ENCODE measurements at places on chromosomes 1 and 21.
A peak's percentile ranks its signal among the peaks of the same experiment; 100 is the strongest.

DNA sequence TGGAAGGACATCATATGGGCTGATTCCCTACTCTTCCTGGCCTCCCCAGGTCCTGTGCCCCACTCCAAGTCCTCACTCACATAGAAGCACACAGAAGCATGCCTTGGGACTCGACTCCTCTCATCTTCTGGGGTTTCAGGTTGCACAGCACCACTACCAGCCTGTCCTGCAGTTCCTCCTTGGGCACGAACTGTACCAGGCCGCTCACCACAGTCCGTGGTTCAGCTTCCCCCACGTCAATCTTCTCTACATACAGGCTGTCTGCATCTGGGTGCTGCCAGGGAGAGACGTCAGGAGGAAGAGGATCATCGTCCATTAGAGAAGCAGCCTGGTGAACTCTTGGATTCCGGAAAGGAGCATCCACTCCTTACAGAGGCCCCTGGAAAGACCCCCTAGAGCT, 37.2 kb downstream of the YARS1 start:
- DNase-seq, result no peak

GRCh38 chr1:172107316-172107975, 266.1 kb downstream of the DNM3 start:
- DNase-seq, result no peak

- DNase-seq, result peak; percentile 26
Measured at GRCh38 chr1:52814465-52814864, 28.1 kb upstream of the ZYG11A start.

DNA sequence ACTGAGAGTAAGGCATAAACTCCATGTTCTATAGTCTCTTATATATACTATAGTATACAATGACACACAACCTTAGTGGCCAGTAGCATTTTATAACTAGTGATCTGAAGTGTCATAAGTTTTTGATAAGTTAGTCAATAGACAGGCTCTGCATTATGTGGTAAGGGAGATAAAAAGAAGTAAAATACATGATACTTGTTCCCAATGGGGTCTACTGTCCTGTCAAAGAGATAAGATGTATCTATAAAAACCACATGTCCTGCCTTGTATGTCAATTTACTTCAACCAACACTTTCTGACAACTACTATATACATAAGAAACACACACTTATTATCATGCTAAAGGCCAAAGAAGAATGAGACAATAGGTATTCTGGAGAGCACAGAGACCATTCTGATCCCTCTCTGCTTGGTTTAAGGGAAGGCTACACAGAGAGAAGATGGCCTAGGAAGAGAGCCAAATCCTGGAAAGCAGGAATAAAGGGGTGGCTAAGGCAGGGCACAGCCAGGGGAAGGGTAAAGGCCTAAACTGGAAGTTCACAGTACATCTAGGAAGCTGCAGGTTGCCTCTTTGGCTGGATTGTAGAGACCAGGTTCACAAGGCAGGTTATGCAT, 91.4 kb downstream of the LYST start:
- no peak for DNase-seq

GRCh38 chr1:91024481-91025119, 2.8 kb upstream of the ZNF644 start:
- no peak for DNase-seq

- DNase-seq, result peak; percentile 70
Measured at GRCh38 chr1:57473448-57473847, 49.6 kb upstream of the DAB1 start.

DNA sequence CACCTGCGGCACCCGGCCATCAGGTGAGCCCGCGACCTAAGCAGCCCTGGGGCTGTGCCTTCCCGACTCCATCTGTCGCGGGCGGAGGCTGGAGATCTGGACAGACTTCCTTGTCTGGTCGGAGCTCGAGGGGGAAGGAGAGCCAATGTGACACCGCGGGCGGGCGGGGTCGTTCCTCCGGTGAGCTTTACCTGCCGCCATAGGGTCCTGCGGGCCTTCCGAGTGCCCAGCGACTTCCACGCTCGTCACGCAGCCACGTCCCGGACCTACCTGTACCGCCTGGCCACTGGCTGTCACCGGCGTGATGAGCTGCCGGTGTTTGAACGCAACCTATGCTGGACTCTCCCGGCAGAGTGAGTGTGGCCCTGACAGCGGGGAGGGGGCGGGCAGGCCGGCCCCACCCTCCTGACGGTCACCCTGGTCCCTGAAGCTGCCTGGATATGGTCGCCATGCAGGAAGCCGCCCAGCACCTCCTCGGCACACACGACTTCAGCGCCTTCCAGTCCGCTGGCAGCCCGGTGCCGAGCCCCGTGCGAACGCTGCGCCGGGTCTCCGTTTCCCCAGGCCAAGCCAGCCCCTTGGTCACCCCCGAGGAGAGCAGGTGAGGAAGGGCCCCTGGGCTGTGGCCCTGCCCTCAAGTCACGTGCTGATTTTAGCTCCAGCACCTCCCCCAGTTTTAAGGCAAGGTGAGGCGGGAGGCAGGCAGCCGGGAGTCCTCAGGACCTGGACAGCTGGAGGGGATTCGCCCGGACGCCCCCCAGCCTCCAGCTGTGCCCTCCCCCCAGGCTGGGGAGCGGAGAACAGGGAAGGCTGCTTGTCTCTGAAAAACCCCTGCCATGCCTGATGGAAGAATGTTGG, 1.1 kb downstream of the PUSL1 start:
- DNase-seq, result no peak

DNA sequence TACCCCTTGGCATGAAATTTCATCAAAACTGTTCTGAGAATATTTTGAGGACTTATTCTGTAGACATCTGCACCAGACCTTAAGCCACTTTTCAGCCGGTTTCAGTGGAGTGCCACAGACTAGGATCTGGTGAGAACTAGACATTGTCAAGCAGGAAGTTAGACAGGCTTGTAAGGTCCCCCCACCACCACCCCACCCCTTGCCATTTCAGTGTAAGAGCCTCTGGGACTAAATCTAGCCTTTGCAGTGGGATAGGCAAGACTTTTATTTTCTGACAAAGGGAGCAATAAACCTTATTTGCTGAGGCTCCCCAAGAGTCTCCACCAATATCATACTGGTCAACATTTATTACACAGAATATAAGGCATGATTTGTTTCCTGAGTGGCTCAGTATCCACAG, 77.9 kb upstream of the EXO1 start:
- DNase-seq, result no peak

- no peak for DNase-seq
Measured at GRCh38 chr1:86832433-86832832, 81.5 kb downstream of the SELENOF start.

DNA sequence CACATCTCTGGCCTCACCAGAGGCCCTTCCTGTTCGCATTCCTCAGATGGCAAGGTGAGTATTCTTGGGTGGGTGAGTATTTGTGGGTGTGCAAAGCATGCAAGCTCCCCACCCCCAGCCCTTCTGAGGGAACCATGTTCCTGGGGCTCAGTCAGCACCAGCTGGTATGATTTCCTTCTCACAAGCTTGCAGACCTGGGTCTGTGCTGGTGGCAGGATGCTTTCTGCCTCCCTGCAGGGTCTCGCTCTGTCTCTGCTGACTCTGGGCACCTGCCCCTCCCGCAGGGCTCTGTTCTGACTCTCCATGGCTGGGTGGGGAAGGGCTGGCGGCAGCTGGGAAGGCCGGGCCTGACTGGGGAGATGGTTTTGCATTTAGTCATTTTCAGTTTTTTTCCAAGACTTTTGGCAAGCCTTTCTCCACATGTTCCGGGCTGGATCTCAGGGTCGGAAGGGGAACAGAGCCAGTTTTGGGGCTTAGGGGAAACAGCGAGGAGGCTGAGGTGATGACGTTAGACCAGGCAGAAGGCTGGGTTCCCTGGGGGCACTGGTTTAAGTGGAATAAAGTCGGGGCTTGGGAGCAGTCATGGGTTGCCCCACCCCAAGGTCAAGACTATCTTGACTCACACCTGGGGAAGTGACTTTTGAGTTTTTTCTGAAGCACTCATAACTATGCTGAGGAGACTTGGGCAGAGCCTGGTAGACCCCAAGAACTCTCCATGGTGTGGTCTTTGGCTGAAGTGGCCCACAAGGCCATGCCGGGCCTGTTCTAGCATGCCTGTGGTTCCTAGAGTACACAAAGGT, 6.2 kb downstream of the RASSF5 start:
- DNase-seq, result peak; percentile 89

- DNase-seq, result peak; percentile 4
Measured at GRCh38 chr1:101820071-101820470, 176.7 kb downstream of the OLFM3 start.

DNA sequence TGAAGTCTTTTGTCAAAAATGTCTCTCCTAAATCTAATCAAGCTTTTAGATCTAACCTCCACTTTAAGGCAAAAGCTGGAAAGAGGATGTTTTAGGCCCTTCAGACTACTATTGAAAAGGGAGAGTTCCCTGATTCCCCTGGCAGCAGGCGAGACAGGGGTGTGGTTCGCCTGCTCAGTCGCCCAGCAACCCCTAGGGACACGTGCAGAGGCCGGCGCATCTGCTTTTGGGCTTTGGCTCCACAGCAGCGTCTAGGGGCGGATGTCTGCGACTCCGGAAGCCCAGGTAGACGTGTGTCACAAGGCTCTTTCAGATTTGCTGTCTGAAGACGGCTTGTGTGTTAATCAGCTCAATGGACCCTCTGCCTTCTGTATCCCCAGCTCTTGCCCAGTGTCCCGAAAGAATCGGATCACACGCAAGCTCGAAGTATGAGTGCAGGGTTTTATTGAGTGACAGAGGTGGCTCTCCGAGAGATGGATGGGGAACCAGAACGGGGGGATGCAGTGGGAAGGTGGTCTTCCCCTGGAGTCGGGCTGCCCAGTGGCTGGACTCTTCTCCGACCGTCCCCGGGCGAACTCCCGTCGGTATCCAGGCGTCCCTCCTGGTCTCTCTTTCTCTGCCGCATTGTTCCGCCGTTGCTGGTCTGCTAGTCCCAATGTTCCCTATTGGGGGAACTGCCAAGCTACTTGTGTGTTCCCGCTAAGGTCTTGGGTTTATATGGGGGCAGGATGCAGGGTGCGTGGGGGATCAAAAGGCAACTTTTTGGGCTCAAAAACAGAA, 45.5 kb downstream of the OLFML2B start:
- no peak for DNase-seq

DNA sequence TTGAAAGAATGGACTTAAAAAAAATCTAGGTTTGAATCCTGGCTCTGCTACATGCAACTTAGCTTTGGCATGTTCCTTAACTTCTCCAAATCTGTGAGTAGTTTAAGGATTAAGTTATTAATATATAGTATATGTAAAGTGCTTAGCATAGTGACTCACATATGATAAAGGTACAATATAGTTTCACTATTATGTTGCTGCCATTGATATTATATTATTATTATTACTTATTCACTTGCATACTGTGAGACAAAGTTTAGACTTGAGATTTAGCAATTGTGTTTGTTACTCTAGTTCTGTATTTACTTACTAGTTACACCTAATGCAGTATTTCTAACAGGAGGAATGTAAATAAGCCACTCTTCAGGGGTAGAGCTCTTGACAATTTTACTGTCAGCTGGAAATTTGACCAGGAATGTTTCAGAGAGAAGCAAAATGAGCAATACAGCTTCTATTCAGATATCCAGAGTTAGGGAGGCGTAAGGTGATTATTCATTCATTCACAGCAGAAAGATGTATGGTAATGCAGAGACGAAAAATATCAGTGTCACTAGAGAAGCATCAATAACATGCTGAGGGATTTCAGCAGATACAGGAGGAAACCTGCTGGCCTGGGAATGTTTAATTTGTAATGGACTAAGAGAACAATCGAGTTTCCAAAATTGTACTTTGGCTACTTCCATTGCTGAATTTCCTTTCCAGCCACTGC, 25.5 kb downstream of the RGS7 start:
- DNase-seq, result no peak

GRCh38 chr1:170214117-170215032, 68.6 kb downstream of the NTMT2 start:
- DNase-seq, result peak; percentile 22

DNA sequence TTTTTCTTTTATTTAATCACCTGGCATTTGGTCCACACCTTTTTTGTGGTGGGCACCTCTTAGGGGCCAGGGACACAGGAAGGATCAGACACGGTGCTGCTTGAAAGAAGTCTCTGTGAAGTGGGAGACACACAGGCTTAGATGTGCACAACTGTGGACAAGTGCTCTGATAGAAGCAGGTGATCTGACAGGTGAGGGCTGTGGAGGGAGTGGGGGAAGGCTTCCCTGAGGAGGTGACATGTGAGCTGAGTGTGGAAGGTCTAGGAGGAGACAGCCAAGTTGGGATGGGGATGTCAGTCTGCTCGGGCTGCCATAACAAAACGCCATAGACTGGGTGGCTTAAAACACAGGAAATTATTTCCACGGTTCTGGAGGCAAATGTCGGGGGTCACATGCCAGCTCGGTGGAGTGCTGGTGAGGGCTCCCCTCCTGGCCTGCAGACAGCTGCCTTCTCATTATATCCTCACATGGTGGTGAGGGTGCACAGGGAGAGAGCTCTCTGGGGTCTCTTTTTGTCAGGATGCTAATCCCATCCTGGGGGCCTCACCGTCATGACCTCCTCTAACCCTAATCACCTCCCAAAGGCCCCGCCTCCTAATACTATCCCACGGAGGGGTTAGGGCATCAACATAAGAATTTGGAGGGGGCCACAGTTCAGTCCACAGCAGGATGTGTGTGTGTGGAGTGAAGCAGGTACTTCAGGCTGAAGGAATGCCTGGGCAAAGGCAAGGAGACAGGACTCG, 5.2 kb upstream of the KIAA1614 start:
- no peak for DNase-seq

DNA sequence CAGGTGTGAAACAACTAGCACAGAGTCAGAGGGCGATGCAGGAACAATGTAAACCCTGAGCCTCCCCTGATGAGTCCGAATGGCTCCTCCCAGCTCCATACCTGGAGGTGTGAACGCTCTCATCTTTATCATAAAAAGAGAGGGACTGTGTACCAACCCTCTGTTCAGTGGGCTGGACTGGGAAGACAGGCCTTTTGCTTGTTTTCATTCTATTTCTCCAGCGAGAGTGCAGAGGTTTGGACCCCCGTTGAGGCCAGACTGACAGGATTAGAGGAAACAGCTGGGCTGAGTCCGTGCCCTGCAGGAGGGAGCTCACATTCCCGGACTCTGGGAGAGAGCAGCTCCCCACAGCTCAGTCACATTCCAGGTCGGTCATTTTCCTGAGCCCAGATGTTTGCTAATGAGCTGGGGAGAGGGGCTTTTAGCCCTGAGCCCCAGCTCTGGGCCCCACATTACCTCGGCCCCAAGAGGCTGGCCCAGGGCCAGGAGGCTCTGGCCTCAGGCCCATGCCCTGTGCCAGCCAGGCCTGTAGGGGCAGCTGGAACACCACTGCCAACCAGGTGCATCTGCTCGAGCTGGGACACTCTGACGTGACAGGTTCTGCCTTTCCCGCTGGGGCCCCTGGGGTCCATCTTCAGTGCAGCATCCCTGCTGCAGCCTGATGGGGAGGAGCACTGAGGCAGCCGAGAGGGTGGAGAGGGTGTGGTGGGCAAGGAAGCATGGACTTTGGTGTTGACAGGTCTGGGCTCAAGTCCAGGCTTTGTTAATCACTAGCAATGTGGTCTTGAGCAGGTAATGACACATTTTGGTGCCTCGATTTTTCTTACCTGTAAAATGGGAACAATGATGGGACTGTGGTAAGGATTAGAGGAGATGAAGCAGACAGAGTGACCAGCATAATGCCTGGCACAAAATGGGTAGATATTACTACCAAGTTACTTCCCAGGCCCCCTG, 3.5 kb upstream of the NBL1 start:
- DNase-seq, result no peak

GRCh38 chr1:32886004-32886827, at the start of gene HPCA:
Gene HPCA (plus strand): TSS chr1:32886491. CDS start chr1:32888899, 2,408 bp downstream.
- DNase-seq, result peak; percentile 59

GRCh38 chr1:161052899-161053298, 7.1 kb upstream of the USF1 start:
- no peak for DNase-seq

- DNase-seq, result no peak
Measured at GRCh38 chr1:207659545-207660153, 14.7 kb downstream of the CR1L start.

GRCh38 chr1:246232126-246232525, 275.0 kb downstream of the SMYD3 start:
- DNase-seq, result no peak

GRCh38 chr1:226233293-226233692, 9.8 kb downstream of the MIXL1 start:
- DNase-seq, result no peak
